ENCODE measurements at places on chromosomes 6 and 20. TPM values are rescaled to one million over a fixed set of nuclear protein-coding genes. Genes with fewer than 3 reads are reported as not detected.

HUS1B gene
- polyA plus RNA-seq = 0.38 TPM

DNA sequence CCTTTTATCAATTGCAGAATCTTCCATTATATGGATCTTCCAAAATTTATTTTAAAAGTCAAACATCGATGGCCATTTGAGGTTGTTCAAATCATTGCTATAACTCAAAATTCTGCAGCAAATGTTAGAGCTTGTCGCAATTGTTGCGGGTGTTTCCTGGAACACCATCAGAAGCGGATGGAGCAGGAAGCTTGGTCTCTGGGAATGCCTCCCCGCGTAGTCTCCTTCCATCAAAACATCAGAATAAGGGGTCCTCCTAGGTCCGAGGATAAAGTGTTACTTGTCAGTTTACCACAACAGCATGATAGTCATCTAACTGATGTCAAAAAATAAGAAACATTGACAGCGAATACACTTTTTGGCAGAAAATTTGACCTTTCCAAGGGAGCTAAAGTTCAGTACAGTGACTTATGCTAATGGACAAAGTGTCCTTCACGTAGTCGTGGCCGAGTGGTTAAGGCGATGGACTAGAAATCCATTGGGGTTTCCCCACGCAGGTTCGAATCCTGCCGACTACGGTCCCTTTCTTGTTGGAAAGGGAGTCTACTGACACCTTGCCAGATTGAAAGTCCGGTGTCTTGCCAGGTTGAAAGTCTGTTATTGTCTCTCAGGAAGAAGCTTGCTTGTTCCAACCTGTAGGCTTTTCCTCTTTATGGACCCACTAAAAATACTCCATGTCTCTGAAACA is 59.0 kb upstream of the ZNF184 start:
- DNase-seq = no peak

DNA sequence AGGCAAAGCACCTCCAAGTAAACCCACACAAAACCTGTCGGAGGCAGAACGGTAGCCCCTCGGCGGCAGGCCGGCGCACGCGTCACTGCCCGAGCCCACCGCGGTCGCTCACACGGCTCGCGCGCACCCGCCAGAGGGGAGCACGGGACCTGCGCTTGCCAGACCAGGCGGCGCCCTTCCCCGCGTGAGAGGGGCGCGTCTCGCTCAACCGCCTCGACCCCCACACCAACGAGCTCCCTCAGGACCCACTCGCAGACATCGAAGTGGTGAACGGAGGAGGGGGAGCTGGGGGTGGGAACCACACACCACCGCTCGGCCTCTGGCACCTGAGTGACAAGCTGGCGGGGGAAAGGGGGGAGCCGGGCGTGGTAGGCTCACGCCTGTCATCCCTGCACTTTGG is 1513.4 kb upstream of the DEFB115 start:
- no peak for DNase-seq

DNA sequence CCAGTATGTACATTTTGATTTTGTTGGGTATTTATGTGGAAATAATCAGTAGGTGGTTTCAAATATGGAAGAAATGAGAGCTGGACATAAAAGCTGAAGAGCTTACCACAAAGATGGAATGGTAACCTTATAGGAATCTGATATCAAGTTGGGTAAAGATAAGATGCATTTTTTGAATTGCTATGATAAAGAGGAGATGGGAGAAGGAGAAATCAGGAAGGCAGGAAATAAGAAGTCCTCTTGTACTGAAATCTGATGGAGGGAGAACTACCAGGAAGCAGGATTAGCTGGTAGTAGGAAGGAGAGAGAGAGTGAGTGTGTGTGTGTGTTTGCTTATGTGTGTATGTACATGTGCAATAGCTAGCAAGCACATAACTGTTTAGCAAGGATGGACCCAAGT is 468.4 kb downstream of the PHF3 start:
- DNase-seq = no peak

SEL1L2 gene
- polyA plus RNA-seq = 0.43 TPM

ABT1 gene
- 18.4 TPM for polyA plus RNA-seq

DNA sequence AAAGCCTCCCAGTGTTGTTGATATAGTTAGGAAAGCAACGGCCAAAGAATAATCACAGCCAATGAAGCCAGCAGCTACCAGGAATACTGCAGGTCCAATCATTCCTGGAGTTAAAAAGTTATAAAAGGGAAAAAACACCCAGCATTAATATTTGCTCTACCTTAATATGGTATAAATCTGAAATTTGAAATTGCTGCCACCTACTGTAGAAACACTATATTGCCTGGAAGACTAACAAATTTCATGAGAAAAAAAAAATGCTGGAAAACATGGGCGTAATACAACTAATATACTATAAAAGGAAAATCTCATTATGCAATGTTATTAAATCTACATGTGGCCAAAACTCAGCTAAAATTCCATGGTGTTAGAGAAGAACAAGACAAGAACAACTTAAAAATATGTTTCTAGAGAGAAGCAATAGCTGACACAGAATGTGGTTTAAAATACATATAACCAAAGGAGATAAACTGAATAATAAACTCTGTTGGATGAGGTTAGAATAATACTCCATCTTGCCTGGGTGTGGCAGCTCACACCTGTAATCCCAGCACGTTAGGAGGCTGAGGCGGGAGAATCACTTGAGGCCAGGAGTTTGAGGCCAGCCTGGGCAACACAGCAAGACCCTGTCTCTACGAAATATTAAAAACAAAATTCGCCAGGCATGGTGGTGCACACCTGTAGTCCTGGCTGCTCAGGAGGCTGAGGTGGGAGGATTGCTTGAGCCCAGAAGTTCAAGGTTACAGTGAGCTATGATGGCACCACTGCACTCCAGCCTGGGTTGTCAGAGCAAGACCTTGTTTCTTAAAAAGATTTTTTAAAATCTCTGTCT is 43.1 kb downstream of the SLC17A5 start:
- no peak for DNase-seq

- no peak for DNase-seq
These were observed 322.7 kb upstream of the NOX3 start for GRCh38 chr6:155778336-155778735.

DNA sequence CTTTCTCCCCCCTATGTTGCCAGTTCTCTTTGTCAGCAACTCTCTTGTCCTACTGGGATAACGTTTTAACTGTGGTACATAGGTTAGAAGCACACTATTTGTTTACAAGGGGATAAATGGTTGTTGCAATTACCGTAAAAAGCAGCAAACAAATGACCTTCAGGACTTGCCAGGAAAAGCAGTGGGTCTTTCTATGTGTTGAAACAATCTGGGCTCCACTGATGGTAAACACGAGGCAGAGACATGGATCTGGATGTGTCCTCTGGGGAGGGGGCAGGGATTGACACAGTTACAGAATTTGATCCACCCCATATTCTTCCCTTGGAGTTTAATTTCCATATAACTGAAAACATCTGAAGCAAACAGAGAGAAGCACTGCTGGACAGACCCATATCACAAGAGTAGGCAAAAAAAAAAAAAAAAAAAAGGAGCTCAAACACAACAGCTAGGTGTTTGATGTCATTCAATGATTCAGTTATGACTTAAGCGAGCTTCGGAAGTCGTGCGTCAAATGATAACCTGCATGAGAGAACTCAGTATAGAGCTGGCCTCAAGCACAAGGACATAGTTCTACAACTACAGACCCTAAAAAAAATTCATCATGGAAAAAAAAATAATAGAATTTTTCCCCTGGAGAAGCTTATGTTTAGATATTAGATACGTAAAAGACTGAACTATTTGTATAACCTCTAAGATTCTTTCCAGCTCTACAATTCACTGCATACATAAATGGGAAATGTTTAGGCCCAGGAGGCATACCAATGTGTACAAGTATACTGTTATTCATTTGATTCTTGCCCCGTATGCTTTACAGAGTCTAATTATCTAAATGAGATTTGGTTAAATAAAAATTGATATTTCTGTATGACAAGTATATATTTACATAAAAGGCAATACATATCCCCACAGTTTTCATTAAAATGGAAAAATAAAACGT is 127.7 kb downstream of the ALDH8A1 start:
- DNase-seq = no peak

DNA sequence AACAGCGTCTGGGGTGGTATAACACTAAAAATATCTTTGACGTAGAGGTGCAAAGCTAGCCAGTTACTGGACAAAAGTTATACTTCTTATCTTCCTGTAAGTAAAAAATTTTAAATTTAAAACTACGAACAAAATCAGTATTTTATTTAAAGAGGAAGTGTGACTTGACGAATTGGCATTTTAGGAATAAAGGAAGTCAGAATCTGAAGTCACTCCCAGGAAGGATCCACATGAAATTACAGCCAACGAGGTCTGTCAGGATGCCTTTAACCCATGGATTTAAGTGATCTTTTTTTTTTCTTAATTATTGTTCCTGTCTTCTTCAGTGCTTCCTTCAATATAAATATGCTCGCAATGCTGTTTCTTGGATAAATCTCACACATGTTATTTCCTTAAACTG is 27.2 kb upstream of the SNX9 start:
- DNase-seq = no peak

GRCh38 chr6:29720863-29721262 is 2.4 kb upstream of the HLA-F start:
- DNase-seq = no peak

DNA sequence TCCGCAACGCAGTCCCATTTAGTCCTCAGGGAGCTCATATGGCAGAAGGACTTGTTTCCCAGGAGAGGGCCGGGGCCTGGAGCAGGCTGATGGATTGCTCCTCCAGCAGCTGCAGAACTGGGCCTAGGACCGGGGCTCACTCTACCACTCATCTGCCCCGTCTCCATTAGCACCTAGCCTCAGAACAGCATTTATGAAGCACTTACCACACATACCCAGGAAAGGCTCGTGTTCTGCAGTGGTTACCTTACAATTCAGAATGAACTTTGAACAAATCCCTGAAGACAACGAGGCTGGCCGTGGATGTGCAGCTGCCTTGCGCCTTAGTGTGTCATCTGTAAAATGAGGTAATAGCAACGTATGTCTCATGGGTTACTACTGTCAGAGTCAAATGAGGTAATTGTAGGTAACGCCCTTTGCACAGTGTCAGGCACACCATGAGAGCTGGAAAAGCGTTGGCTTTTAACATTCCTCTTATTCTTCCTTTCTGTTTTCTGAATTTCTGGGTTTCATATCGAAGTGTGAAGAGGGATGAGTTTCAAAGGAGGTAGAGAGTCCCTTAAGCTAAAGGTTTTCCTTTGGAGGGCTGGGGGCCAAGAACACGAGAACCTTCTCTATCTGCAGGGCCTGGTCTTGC is 46.3 kb upstream of the CD93 start:
- DNase-seq = no peak

- DNase-seq = no peak
These were observed 64.2 kb upstream of the SUPT3H start for GRCh38 chr6:45441851-45442453.

EBF4 gene
- 0.42 TPM for polyA plus RNA-seq

DNA sequence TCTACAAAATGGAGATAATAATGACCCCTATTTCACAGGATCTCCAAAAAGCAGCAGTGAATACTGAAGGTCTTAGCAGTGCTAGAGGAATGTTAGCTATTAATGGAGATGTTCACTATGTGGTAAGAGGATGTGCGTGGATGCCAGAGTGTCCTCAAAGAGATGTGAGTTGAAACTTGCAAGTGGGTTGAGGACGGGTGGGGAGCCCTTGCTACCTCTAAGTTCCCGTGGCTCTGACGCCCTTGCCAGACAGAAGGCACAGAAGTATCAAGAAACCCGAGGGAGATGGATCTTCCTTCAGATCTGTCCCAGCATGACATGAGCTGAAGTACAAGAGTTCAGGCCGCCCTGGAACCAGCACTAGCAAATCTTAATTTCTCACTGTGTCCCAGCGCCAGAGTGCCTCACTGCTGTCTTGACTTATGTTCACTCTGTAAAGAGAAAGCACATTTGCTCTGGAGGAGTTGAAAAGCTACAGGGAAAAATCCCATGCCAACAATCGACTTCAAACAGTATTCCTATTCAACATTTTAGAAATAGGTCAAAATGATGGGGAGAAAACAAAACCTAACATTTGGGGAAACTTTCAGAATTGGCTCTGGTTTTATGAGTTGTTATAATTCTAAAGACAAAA is 59.5 kb downstream of the FYN start:
- no peak for DNase-seq

GRCh38 chr20:8018958-8019245 is 659 bp downstream of the TMX4 start:
- DNase-seq = peak; percentile 68

RNF182 gene
- polyA plus RNA-seq = 0.05 TPM

DNA sequence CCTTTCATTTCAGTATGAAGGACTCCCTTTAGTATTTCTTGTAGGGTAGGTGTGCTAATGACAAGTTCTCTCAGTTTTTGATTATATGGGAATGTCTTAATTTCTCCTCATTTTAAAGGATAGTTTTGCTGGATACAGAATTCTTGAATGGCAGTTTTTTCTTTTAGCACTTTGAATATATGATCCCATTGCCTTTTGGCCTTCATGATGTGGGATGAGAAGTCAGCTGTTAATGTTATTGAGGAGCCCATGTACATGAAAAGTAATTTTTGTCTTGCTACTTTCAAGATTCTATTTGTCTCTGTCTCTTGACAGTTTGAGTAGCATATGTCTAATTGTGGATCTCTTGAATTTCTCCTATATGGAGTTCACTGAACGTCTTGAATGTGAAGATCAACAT is 30.9 kb downstream of the RSPH3 start:
- DNase-seq = no peak

DNA sequence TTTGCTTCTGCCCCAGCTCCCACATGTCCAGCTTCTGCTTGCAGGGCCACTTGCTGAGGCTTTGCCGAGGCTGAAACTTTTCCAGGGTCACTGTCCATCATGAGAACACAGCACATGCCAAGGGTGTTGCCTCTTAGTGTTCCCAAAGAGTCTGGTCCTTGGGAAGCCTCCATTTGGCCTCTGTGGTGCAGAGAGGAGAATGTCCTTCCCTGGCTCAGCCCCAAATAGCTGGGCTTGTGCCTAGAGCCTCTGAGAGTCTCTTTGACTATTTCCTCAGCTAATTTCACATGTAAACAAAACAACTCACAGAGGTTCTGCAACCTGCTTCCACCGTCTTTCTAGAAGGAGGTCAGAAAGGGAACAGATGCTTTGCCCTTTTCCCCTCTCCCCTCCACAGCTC is 40.4 kb upstream of the RAB23 start:
- peak; percentile 78 for DNase-seq

FOXQ1 gene
- not detected for polyA plus RNA-seq

MOG gene
- not detected for polyA plus RNA-seq

SYTL3 gene
- polyA plus RNA-seq = 1.7 TPM

- DNase-seq = no peak
These were observed 20.3 kb upstream of the SPDEF start for GRCh38 chr6:34576286-34576955.

DNA sequence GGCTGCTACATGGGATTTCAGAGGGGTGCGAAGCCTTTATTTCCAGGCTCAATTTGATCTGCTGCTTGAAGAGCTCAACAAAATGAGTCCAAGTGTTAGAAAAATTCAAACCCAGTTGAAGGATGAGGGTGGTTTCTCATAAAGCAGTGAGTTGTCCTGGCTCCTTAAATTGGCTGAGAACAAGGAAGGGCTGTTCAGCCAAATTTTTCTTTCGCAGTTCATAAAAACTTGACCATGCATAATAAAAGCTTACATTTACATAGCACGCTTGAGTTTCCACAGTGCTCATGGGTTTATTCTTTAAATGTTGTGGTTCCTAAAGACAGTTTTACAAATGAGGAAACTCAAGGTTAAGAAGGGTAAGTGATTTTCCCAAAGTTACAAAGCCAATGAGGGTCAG is 174.4 kb upstream of the FOXA2 start:
- no peak for DNase-seq

PSORS1C1 gene
- 0.03 TPM for polyA plus RNA-seq

Measured in psoas muscle (tissue), 8 donors.